Activated CD4-positive, CD25-positive, alpha-beta regulatory T cell treated with anti-CD3 and anti-CD28 coated beads, Interleukin-2, amount 50 U/mL, for 24 hours (primary cell): ENCODE measurements at places on chromosomes 7 and 10.

GRCh38 chr7:87599336-87599735, 1.3 kb downstream of the ABCB1 start:
- peak; percentile 42 for ATAC-seq

- no peak for ATAC-seq
Observed at GRCh38 chr7:14430926-14431325, 441.5 kb upstream of the ETV1 start.

GRCh38 chr10:46515793-46516192, 40.7 kb downstream of the GPRIN2 start:
- no peak for ATAC-seq

DNA sequence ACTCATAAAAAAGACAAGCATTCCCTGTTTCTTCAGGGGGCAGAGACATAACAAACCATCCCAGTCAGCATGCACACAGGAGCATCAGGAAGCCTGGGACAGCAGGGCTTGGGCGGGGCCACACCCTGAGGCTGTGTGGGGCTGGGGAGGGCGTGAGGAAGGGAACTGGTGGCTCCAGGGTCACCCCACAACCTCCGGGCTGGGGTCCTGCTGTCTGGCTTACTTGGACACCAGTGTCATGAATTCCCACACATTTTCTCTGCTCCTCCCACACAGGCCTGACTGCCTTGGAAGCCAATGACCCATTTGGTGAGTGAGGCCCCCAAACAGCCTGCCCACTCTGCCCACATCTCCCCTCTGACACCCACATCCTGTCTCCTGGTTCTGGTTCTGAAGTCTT, 2.8 kb downstream of the FXYD4 start:
- ATAC-seq: no peak

DNA sequence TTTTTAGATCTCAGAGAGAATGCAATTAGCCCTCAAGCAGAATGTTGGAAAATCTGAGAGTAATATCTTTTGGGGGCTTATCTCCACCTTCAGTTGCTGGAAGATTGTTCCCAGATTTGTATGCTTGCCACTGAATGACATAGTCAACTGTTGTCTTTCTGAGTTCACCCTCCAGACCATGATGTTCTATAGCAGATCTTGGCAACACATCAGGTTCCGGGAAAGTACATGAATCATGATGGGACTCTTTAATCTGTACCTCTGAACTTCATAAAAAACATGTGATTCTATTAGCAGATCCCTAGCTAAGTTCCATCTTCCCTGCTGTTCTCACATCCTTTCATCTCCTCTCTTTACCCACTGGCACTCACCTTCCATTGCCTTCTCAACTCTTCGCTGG, 68.9 kb downstream of the PLCE1 start:
- ATAC-seq: no peak

DNA sequence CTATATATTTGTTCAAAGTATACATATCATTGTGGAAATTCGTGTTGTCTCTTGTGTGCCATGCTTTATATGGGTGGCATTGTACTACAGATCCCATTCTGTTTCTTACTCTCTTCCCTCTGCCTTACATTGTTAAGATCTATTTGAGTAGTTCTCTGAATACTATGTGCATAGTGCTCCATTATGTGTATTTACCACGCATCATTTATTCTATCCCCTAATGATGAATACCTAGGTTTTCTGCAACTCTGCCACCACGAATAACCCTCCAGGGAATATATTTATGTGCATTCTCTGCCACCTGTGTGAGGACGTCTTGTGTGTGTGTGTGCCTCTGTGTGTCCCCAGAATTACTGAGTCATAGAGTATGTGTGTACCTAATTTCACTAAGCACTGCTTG, 431.2 kb upstream of the C7orf33 start:
- ATAC-seq: no peak

DNA sequence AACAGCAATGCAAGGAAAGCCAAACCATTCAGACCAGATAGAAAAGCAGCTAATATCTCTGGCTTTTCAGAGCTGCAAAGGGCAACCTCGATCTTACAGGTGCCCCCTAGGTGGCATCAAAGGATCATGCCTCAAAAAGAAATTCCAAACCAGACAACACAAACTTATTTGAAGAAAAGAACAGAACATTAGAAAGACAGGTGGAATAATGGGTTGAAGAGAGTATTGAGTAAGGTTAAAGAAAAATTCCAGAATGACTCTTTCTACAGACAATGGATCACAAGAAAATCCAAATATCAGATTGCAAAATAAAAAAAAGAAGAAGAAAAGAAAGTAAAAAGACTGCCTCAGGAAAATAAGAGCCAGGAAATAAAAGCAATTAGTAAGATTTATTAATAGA, 213.7 kb downstream of the ELMO1 start:
- no peak for ATAC-seq

DNA sequence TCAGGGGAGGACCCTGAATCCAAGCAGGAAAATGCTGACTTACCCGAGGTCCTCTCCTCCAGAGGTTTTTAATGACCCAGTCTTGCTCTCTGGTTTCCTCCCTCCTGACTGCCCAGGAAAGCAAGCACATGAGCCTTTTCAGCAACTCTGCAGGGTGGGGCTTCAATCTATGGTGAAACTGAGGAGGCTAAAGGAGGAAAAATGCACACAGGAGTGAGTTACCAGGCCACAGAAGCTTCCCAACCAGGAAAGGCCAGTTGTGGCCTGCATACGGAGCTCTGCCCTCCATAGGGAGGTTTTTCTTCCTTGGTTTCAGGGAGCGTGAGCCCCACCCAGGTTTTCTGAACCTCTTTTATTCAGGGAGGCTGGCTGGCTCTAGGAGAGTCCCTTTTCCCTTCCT, 14.1 kb upstream of the DLG5 start:
- no peak for ATAC-seq

DNA sequence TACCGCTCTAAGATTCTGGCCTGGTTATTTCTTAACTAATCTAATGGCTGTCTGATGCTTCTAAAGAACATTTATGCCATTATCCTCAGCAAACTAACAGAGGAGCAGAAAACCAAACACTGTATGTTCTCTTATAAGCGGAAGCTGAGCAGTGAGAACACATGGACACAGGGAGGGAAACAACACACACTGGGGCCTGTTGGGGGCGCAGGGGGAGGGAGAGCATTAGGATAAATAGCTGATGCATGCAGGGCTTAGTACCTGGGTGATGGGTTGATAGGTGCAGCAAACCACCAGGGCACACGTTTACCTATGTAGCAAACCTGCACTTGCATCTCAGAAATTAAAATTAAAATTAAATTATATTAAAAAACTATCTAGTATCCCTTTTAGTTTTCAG, 853.5 kb downstream of the GATA3 start:
- no peak for ATAC-seq

DNA sequence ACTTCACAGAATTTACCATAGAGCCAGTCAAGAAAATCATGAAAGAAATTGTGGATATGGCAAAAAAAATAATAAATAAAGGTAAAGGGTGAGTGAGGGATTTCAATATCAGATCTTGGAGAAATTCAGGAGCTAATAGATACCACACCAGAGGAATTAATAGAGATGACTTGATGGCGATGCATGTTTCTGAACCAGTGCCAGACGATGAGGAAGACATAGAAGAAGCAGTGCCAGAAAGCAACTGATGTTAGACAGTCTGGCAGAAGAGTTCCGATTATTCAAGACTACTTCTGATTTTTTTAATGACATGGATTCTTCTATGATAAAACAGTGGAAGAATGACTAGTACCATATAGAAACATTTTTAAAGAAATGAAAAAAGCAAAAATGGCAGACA, 314.7 kb downstream of the BICC1 start:
- ATAC-seq: no peak

DNA sequence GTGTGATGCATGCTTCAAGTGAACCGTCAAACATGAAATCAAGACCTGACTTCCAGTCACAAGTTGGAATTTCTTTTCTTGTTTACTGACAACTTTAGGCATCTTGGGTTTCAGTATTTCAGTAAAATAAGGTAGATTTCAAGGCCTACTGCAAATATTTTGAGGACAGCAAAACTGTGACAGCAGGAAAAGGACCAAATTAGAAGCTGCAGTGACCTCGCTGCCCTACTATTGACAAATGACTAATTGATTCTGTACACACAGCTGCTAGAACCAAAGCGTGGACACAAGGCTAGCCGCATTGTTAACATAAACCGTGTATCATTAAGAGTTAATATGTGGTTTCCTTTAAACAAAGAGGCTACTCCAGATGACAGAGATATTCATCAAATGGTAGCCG, 105.7 kb upstream of the SEC61G start:
- no peak for ATAC-seq

DNA sequence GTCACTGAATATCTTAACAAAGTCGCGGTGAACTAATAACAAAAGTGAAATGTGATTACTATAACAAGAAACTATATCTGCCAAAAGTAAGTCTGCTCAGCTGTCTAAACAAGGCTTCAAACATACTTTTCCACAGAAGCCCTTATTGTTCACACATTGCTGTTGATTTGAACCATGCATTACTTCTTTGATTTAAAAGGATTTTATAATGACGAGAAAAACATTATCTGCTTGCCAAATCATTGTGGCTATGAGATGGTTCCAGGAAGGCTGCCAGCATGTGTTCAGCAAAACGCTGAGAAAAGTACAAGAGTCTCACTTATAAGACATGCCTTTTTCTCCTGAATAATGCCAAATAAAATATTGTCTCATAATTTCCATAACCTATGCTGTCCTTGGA, 24.4 kb downstream of the RNF133 start:
- ATAC-seq: no peak

GRCh38 chr10:78971094-78971682, 97.6 kb upstream of the ZMIZ1 start:
- ATAC-seq: no peak

DNA sequence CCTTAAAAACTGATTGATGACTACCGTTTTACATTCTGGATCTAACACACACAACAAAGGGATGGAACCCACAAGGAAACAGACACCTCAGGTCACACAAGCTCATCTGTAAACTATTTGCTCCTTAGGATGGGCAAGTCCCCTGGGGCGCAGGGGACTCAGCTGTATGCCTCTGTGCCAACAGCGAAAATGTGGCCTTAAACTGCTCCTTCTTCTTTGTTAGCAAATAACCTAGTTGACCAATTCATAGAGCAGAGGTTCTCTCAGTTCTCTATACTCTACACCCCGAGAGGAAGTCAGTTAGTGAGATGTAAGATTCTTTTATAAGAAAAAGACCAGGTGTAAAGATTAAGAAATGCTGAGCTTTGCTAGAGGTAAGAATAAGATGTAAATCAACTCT, 181.9 kb upstream of the PRSS58 start:
- no peak for ATAC-seq

- ATAC-seq: no peak
Observed at GRCh38 chr10:95542330-95542729, 18.8 kb downstream of the SORBS1 start.

- ATAC-seq: no peak
Observed at GRCh38 chr10:127276794-127277462, 80.5 kb upstream of the INSYN2A start.

DNA sequence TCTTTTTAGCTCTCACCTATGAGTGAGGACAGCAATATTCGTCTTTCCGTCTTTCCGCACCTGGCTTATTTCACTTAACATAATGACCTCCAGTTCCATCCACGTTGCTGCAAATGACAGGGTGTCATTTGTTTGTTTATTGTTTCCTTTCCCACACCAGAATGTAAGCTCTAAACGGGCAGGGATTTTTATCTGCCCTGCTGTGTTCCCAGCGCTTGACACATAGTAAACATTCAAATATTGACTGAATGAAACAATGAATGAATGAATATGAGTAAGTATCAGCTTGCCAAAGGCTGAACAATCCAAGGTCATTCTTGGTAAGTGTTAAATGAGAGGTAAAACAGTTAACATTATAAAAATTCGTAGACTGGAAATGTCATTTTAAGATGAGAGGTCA, 12.8 kb downstream of the SH3PXD2A start:
- ATAC-seq: no peak

DNA sequence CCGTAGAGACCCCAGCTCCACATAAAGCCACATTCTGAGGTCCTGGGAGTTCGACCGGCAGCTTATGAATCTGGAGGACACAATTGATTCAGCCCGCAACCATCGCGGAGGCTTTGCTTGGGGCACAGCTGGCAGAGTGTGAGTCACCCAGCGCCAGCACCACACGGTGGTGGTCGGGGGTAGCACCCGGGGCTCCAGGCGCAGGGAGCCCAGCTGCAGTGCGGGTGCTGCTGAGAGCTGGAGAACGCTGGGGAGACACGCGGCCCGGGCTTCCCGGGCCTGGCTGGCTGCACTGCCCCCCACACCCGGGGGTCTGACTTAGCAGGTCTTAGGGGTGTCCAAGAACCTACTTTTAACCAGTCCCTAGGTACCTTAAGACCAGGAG, 87.9 kb downstream of the PAXIP1 start:
- ATAC-seq: no peak

- no peak for ATAC-seq
Observed at GRCh38 chr7:3835109-3835508, 534.1 kb downstream of the SDK1 start.

- peak; percentile 97 for ATAC-seq
Observed at GRCh38 chr10:63707254-63707910, 186.2 kb downstream of the REEP3 start.

DNA sequence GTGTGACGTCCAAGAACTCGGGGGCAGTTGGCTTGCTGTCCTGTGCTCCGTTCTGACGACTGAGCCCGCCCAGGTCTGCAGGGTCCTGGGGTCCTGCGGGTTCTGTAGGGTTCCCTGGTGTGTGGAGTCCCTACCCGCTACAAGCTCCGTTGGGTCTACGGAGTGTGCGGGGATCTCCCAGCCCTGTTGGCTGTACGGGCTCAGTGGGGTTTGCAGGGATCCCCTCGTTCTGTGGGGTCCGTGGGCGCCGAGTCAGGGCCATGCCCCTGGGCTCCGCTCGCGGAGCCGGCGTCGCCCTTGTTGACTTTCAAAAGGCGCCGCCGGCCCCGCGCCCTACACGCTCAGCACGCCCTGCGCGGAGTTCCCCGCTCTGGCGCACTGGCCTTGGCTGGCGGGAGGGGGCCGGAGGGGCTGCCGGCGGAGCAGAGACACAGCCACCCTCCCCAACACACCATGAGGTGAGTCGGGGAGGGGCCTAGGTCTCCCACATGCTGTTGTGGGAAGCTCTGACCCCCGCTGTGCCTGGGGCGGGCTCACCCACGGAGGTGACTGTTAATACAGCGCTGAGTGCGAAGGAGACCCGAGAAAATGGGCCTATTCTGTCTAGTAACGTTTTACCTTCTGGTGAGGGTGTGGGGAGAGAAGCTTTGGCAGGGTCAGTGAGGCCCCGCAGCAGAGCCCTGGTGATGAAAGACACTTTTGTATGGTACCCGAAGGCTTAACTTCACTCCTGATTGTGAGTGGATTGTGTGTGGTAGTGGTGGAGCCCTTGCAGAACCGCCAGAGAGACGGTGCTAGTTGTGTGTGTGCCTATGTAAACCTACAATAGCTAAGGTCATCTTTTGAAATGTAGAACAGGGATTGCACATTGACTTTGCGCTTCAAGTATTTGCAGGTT, 8.1 kb downstream of the TASOR2 start:
- ATAC-seq: peak; percentile 90

DNA sequence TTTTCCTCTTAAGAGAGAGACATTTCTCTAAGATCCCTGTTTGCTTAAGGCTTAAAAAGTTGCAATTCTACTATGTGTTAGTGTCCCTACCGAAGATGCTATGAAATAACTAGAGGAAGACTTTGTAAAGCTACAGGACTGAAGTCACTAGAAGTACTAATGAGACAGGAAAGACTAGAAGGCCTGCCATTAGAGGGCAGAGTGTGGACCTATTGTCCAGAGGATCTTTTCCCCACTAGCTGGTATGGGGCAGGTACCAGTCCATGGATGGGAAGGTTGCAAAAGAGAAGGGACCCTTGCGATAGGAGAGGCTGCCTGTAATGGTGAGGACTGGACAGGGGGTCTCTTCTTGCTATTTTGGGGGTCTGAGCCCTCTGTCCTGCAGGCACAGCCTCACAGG, 178.1 kb downstream of the TMEM178B start:
- no peak for ATAC-seq
